ENCODE measurements at places on chromosomes 5 and 9.

DNA sequence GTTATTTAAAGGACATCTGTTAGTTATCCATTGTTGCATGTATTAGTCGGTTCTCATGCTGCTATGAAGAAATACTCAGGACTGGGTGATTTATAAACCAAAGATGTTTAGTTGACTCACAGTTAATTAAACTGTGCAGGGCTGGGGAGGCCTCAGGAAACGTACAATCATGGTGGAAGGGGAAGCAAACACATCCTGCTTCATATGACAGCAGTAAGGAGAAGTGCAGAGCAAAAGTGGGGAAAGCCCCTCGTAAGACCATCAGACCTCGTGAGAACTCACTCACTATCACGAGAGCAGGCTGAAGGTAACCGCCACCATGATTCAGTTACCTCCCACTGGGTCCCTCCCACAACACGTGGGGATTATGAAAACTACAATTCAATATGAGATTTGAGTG lies 2064.1 kb downstream of the MAT2B start:
- DNase-seq, result no peak

DNA sequence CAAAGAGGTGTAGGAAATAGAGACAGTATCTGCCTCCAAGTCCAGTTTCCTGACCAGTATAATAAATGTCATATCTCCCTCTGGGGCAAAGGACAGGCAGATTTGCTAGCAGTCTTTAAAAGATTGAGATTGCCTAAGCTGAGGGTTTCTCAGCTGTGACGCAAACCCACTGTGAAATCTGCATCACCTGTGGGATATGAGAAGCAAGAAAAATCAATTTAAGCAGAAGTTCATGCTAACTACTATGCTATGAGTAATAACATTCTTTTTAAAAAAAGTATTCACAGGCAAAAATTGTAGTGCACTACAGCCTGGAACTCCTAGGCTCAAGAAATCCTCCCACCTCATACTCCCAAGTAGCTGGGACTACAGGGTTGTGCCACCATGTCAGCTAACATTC lies 168.1 kb upstream of the POC5 start:
- no peak for DNase-seq

DNA sequence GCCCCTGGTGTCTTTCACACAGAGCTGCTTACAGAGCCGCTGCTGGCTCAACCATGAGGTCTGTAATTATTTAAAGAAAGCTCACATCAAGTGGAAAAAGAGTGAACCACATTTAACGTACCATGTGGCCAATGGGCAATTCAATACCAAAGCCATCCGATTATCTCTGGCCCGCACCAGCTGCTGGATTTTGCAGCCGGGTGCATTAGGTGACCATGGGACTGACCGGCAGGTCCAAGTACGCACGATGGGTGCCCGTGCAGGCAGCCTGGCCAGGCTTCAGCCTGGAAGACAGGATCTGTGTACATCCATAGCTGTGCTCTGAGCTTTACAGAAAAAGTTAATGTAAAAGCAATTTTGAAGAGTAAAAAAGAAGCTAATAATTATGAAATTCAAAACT lies 20.5 kb downstream of the PPARGC1B start:
- no peak for DNase-seq

DNA sequence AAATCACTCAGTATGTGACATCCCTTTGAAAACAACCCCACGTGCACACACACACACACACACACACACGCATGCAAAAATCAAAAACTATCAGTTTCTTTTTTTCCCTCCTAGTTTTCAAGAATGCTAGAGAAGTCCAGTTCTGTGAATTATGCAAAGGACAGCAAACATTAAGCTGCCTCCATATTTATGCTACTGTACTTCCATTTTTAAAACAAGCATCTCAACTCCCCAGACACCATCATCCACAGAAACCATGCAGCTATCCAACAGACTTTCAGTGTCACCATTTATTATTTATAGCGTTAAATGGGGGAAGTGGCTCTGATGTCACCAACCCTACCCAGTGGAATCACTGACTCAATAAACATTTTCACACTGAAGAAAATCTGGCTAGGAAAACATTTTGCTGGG lies 1.6 kb downstream of the FBXW11 start:
- DNase-seq, result peak; percentile 37

DNA sequence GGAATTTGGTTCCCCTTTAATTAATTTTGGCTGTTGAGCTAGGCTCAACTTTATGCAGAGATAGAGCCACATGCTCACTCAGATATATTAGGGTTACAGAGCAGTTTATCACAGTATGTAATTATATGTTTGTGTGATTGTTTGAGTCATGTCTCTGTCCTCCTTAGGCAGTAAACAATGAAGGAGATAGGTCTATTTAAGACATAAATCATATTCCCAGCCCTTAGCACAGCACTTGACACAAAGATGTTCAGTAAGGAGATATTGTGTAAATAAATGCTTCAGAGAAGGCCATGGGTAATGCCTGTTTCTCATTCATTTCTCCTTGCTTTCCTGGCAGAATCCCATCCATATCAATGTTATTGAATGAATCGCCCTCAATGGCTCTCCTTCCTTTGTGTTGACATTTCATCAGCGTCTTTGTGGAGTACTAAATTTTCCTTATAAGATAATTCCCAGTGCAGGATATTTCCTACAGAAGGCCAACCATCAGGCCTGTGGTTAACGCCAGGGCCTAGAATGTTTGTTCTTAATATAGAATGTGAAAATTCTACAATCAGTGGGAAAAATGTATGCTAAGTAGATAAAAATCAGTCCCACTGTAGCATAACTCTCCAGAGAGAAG lies 408.0 kb downstream of the EBF1 start:
- no peak for DNase-seq

DNA sequence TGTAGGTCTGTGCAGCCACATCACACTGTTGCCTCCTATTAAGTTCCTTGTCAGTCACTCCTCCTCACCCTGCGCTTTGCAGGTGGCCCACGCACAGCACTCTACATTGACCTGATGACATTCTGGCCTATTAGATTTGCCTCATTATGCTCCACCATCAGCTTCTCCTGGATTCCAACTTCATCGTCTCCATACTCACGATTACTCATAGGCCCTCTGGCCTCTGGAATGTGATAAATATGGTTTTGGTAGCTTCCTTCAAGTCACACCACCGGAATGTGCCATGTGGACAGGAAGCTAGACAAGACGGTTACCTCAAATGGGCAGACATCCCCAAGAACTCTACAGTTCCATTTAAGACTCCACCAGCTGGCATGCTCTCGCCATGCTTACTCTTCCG lies 158.0 kb upstream of the LHFPL2 start:
- no peak for DNase-seq

- DNase-seq, result no peak
These were observed 269.2 kb downstream of the TMEM38B start for GRCh38 chr9:105963343-105964099.

DNA sequence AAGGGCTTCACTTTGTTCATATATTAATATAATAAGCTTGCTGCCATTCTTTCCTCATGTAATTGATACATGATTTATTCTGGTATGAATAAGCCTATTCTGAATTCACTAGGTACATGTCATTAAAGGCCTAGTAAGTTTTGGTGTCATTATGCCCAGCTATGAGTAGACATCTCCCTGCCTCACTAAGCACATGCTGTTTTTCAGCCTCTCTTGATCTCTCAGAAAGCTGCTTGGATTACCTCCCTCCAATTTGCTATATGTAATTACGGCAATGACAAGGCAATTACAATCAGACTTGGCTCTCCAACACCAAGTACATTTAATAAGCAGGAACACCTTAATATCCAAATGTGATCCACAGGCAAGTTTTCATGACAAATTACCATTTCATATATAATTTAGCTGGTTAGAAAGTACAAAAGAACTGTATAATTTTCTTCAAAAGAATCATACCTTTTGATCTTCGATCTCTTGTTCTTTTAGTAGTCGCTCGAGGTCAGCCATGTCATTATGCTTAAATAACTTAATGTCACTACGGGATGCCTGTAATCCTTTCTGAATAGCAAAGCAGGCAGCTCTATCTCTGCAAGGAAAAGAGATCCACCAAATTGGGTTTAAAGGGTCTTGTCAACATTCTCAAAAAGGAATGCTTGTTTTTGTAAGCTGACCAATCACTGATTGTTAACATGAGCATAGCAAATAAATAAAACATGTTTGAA lies 56.3 kb downstream of the SPTLC1 start:
- no peak for DNase-seq

DNA sequence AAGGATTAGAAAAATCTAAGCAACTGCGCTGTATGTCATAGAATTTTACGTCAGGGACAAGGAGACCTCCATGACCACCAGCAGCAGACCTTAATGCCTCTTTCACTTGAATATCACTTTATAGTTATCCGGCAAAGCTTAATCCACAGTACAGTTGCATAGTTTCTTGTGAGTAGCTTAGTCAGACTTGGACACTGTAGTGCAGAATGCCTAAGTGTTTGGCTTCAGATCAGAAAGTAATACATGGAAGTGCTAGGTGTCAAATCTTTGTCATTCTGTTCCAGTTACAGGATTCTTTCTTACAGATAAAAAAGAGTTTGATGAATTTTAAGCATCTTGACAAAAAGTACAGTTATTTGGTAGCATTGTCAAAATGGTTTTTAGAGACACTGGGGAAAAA lies 239.9 kb upstream of the PAPPA start:
- no peak for DNase-seq

GRCh38 chr5:95872346-95873268 lies 50.1 kb upstream of the GLRX start:
- DNase-seq, result no peak

DNA sequence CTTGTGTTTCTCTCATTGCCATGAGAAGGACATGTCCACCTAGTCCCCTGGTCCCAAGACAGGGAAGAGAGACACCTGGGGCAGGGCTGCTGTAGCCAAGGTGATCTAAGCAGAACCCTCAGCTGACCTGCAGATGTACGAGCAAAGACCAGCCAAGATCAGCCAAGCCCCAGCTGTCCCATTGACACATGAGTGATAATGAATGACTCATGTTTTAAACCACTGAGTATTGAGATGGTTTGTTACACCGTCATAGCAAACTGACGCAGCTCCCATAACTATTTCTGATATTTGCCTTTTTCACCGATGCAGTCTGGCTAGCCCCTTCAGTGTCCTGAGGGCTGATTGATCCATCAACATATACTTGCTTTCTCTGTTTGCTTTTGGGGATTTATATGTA lies 6.7 kb downstream of the OR1K1 start:
- DNase-seq, result no peak

DNA sequence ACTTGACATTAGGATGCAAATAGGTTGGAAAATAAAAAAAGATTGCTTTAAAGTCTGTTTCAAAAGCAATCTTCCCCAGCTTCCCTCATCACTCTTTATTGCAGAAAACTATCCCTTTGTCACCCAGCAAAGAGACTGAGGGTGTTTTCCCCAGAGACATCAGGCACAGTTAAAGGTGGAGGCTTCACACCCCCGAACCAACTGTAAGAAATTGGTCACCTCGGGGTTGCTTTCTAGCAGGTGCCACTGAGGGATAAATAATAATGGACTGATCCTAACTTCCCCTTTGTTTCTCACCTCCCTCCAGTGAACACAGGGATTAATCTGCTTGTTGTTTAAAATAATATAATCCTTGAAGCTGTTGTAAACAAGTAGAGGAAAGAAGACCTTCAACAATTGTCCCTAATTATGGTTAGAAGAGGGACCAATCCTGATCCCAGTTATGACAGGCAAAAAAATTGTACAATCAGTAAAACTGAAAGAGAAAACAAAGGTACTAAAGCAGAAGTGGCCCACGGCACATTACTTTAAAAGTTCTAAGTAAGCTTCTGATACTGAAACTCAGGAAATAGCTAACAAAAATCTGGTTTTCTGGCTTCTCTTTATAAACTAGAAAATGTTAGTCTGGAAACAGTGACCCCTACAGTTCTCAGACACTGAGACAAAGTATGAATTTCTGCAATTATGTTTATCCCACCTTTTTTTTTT lies 6.6 kb upstream of the PCSK1 start:
- DNase-seq, result no peak

DNA sequence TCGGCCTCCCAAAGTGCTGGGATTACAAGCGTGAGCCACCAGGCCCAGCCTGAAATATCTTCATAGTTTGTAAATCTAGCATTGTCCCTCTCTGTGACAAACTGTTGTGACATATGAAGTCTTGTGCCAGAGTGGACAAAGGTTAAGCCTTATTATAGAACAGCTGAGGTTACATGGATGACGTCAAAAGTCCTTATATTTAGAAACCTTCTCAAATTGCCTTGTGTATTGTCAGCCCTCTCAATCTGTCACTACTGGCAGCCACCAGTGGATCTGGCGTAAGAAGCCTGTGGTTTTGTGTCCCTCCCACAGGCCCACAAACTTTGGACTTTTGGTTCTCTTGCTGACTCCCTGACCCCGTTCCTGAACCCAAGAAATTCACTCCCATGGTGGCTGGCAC lies 79.4 kb upstream of the CCDC112 start:
- DNase-seq, result no peak

- no peak for DNase-seq
These were observed 92.7 kb upstream of the PHYKPL start for GRCh38 chr5:178325311-178325678.

DNA sequence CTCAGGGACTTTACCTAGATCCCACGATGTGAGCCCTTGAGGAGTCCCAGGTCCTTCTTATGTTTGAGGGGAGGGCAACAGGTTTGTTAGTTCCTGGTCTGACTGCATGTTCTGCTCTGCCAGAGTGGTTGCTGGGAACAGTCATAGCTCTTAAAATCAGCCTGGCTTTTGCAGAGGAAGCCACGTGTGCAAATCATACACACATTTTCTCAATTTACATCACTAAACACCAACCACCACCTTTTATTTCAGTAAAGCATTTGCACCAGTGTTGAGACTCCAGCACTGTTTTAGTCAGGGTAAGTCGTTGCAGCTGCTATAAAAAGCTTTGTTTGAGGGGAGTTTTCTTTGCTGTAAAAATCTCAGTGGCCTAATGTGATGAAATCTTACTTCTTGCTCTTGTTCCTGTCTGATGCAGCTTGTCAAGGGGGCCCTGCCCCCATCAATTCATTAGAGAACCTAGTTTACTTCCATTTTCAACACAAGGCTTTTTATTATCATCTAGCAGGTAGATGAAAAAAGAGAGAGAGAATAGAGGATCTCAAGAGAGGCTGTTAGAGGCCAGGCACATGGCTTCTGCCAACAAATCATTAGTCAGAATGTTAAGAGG lies 70.3 kb upstream of the VCAN start:
- DNase-seq, result no peak

GRCh38 chr9:78746010-78746409 lies 449.1 kb downstream of the PSAT1 start:
- DNase-seq, result no peak

- no peak for DNase-seq
These were observed 289.3 kb downstream of the ASTN2 start for GRCh38 chr9:117125531-117125930.
